Small intestine (tissue), 16 donors: ENCODE measurements at places on chromosomes 5 and 9.

DNA sequence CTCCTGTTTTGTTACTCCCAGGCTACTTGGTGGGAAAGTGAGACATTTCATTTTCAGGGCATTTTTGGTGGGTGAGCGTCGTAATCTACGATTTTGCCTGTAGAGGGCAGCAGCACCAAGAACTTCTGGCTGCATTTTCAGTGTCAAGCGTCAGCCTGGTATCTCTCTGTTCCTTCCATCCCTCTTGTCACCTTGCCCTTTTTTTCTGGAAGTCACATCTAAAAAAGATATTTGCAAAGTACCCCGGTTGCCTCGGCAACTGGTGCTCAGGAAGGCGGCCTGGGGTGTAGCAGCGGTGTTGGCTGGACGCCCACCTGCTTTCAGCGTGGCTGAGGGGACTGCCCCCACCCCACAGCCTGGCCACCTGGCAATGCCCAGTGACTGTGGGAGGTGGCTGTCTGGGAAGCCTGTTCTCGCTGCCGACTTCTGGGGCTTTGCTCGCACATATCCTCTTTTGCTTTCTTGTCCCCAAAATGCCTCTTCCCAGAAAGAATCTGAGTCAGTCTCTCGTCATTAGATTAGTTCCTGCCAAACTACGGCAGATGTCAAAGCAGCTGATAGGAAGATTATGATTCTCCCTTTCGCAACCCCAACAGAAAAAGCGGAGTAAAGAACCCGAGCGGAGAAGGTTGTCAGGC is 84.5 kb downstream of the ACER2 start:
- no peaks in the 10 kb centered on the region for H3K27me3 ChIP-seq
- H3K36me3 ChIP-seq = no peaks in the 10 kb centered on the region
- H3K4me1 ChIP-seq = no peaks in the 10 kb centered on the region

GRCh38 chr9:82593501-82593900 is 469.4 kb downstream of the RASEF start:
- DNase-seq = no peak
- no peak overlapping the region for H3K4me3 ChIP-seq
- no peaks in the 10 kb centered on the region for H3K4me1 ChIP-seq
- H3K36me3 ChIP-seq = no peaks in the 10 kb centered on the region

DNA sequence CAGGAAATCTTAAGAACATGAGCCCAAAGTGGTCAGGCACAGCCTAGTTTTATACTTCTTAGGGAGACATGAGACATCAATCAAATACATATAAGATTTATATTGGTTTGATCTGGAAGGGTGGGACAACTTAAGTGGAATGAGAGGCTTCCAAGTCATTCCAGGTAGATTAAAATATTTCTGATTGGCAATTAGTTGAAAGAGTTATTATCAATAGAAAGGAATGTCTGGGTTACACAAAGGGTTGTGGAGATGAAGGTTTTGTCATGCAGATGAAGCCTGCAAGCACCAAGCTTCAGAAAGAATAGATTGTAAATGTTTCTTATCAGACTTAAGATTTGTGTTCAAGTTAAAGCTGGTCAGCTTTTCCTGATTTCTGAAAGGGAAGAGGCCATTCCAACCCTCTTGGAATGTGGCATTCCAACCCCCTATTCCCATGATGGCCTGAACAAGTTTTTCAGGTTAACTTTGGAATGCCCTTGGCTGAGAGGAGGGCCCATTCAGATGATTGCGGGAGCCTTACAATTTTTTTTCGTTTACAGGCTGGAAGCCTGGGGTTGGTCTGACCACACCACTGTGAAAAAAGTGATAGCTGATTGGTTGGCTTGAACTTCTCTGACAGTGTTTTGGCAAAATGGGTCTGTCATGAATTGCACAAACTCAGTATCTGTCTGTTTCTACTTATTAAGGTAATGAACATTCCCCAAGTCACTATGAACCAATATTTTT is 245.6 kb upstream of the RAI14 start:
- DNase-seq = no peak
- H3K36me3 ChIP-seq = no peaks in the 10 kb centered on the region
- no peaks in the 10 kb centered on the region for H3K27me3 ChIP-seq
- no peak overlapping the region for H3K27ac ChIP-seq

GRCh38 chr9:117340422-117340821 is 74.4 kb downstream of the ASTN2 start:
- no peaks in the 10 kb centered on the region for H3K27me3 ChIP-seq
- H3K4me1 ChIP-seq = no peaks in the 10 kb centered on the region
- H3K36me3 ChIP-seq = no peaks in the 10 kb centered on the region
- H3K27ac ChIP-seq = no peak overlapping the region
- no peak overlapping the region for H3K4me3 ChIP-seq

DNA sequence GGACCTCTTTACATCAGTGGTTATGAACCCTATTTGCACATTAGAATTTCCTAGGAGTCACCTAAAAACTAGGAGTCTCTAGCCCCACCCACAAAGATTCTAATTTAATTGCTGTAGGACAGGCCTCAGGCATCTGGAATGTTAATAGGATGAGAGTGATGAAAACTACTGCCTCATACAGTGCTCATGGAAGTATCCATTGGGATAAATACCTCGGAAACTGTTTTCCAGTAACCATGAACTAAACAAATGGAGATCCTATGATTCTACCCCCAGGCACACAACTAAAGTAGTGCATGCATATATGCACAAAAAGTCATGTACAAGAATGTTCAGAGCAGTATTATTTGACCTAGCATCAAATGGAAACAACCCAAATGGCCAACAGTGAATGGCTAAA is 286.3 kb downstream of the DNAH5 start:
- no peaks in the 10 kb centered on the region for H3K36me3 ChIP-seq
- no peak for DNase-seq
- no peak overlapping the region for H3K4me3 ChIP-seq
- H3K4me1 ChIP-seq = peaks cover 6% of the 10 kb centered on the region

DNA sequence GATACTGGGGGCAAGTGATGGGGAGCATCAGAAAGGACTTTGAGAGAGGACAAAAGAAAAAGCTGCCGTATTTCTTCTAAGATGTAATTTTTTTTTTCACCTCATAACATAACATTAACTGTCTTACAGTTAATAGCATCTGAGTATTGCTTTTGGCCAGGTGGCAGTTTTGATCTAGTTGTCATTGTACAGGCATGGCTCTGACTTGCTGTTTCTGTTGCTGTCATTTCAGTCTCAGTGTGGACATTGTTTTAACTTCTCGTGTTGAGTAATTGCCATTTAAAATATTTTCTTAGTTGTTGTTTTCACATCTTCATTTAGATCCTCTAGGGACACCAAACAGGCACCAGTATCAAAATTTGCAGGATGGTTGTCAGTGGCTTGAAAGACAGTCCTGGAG is 12.4 kb downstream of the SMAD5 start:
- no peaks in the 10 kb centered on the region for H3K27me3 ChIP-seq
- no peaks in the 10 kb centered on the region for H3K36me3 ChIP-seq
- DNase-seq = no peak
- peaks cover under 1% of the 10 kb centered on the region for H3K4me1 ChIP-seq
- no peak overlapping the region for H3K27ac ChIP-seq

GRCh38 chr9:88216126-88216995 is 78.1 kb upstream of the SPATA31C2 start:
- no peak overlapping the region for H3K4me3 ChIP-seq
- no peak for DNase-seq
- no peaks in the 10 kb centered on the region for H3K27me3 ChIP-seq
- H3K4me1 ChIP-seq = no peaks in the 10 kb centered on the region
